Right cardiac atrium (tissue), 5 donors: ENCODE measurements at places on chromosomes 4 and X. TPM values are rescaled to one million over a fixed set of nuclear protein-coding genes. Genes with fewer than 3 reads are reported as not detected.
A peak's percentile ranks its signal among the peaks of the same experiment; 100 is the strongest.

The DIPK2B gene
- total RNA-seq = 8.4 TPM

GRCh38 chr4:121034017-121034416, 38.3 kb downstream of the NDNF start:
- DNase-seq = peak; percentile 25

DNA sequence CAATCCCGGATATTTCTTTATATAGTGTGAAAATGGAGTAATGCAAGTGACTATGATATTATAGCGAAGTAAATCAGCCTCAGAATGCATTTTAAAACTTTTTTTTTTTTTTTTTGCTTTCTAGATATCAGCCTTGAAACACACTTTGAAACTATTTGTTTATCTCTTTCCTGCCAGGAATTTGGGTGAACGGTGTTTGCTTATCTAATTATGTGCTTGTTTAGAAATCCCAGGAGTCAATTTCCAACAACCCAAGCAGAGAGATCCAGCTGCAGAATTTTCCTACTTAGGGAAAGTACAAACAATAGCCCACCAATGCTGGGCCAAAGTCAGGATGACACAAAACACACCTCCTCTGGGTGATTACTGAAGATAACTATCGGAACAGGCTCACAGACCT, 958.8 kb downstream of the PCDH18 start:
- DNase-seq = no peak

GRCh38 chr4:150990993-150991392, 24.1 kb downstream of the LRBA start:
- DNase-seq = no peak

The GPR82 gene
- total RNA-seq = 0.53 TPM
